ENCODE measurements at places on chromosomes 13 and 19.

GRCh38 chr13:59527500-59527899 is 636.2 kb downstream of the DIAPH3 start:
- DNase-seq, result no peak

- DNase-seq, result no peak
Observed at GRCh38 chr13:113915786-113916329, 52.0 kb upstream of the GAS6 start.

- no peak for DNase-seq
Observed at GRCh38 chr13:44620057-44620456, 43.9 kb upstream of the TSC22D1 start.

- DNase-seq, result no peak
Observed at GRCh38 chr19:17834350-17835181, 13.2 kb downstream of the JAK3 start.

DNA sequence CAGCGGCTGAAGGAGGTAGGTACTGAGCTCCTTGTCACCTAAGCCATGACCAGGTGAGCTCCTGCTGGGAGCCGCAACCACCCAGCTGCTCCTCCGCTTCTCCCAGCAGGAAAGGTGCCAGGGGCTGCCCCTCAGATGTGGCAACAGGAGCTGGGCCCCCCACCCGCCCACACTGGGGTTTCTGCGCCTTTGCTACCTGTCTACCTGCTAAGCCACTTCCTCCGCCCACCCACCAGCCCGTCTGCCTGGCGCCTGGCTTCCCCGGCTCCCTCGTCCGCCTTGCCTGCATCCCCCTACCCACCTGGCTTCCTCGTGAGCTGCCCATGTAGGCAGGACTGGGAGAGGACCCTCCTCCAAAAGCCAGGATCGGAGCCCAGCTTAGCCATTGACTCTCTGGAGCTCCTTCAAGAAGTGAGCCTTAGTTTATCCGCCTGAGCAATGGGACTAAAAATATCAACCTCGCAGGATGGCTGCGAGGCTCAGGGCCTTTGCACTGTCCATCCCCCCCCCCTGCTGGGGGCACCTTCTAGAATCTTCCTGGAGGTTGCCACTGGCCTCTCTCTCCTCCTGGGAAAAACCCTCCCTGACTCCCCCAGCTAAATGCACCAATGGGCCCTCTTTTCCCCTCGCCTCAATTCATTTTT is 55.8 kb upstream of the KLF2 start:
- DNase-seq, result peak; percentile 45

- peak; percentile 16 for DNase-seq
Observed at GRCh38 chr19:46818812-46819211, 30.4 kb upstream of the SLC1A5 start.

DNA sequence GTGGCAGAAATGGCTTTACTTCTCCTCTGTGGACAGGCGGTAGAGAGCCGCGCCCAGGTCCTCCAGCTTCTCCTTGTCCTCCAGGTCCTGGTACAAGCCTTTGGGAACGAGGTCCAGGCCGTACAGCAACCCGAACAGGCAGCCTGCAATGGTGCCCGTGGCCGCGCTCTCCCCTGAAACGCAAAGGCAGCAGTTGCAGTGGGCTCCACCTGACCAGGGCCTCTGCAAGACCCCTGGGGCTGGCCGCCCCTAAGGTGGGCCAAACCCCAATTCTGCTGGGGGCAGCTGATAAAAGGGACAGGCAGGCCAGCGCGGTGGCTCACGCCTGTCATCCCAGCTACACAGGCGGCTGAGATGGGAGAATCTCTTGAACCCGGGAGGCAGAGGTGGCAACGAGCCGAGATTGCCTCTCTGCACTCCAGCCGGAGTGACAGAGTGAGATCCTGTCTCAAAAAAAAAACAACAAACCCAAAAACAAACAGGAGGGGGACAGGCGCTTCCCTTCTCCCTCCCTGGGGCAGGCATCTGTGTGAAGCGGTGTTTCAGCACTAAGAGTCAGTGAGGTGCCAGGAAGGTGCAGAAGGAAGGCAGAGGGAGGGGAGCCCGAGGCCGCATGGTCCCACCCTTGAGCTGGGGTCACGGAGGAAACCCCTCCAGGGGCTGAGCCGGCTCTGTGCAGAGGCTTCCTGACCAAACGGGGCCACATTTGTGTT is 30.3 kb downstream of the ADPRHL1 start:
- no peak for DNase-seq

DNA sequence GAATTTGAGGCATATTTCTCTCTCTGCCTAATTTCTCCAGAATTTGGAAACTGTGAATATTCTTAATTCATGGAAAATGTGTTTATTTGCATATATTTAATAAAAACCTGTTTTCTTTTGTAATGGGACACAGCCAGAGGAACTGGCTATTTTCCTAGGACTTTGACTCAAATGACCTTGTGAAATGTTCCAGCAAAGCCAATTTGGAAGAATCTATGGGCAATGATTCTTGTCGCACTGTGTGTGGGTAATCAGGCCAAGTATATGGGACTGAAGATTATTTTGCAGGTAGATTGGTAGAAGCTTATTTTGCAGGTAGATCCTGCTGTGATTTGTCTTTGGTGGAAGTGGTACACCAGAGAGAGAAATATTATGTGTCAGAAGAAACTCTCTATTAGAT is 38.8 kb downstream of the SUCLA2 start:
- no peak for DNase-seq

All from CD4-positive, alpha-beta T cell treated with Interleukin-12 subunit alpha and Interleukin-12 subunit beta, for 1 hour (primary cell).